ENCODE measurements at places on chromosomes 16 and 17.

- no peak for DNase-seq
These were observed 49.9 kb downstream of the TMEM235 start for GRCh38 chr17:78281249-78281845.

DNA sequence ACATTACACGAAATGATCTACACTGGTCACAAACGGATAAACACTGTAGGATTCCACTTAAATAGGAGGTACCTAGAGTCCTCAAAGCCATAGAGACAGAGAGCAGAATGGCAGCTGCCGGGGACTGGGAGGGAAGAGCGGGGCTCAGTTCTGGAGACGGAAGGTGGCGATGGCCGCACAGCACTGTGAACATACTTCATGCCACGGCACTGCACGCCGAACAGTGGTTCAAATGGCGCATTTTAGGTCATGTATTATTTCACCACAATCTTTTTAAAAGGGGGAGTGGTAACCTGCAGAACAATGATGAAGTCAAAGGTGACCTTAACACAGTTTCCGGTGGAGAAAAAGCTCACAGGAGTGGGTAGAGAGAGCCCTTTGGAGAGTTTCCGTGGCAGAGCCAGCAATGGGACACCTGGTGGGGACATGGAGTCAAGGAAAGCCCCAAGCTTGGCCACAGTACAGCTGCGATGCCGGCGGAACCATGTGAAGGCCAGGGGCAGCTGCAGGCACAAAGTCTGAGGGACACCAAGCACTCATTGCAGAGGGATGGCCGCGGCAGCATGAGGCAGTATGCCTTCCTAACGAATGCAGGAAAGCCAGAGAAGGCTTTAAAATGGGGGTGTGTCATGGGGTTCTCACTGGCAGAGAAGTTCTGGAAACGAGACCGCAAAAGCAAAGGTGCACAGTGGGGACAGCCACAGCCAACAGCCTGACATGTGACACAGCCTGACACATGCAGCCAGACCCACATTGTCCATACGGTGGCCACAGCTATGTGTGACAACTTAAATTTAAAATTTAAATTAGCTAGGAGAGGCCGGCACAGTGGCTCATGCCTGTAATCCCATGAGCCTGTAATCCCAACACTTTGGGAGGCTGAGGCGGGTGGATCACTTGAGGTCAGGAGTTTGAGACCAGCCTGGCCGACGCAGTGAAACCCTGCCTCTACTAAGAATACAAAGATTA, 7.3 kb downstream of the FLCN start:
- no peak for DNase-seq

GRCh38 chr17:2780256-2780655, 16.0 kb upstream of the RAP1GAP2 start:
- DNase-seq = no peak

DNA sequence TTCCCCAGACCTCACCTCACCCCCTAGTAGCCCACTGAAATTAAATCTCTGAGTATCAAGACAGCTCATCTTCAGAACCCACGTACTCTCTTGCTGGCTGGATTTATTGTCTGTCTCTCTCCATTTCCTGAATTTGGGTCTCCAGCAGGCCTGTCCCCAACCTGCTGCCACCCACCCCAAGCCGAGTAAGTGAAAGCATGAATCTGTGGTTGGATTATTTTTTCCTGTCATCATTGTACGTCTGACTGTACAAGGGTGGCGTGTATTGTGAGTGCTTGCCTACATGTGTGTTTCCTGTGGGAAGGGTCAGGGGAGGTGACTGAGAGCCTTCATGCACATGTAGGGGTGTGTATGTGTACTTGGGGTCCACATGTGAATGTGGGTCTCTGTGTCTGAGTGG, 5.4 kb downstream of the TNP2 start:
- DNase-seq = no peak

- no peak for DNase-seq
These were observed 11.9 kb upstream of the PITPNM3 start for GRCh38 chr17:6568184-6568758.

GRCh38 chr16:58515871-58516767, 802 bp downstream of the SETD6 start:
- DNase-seq = no peak

DNA sequence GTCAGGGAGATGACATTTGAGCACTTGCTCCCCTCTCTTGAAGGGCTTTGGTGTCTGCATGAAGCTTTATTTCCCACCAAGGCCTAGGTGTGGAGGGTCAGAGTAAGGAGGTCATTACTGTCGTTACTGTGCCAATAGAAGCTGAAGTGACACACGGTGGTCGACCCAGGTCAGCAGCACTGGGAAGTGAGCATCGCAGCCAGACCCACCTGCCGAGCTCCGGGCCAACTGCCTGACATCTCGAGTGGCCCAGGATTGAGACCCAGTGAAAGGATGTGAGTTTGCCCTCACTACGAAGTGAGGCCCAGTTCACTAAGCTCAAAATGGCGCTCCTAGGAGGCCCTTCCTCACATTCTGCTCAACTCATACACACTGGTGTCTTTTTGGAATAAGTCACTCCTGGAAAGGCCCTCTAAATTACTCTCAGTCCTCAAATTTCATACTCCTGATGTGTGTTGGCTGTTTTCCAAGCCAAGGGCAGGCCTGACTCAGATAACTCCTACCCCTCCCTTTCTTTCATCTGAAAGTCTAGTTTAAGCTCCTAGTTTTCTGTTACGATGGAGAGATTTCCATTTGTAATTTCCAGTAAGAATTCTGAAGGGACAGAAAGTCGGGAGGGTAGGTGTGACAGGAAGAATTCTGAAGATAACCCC, 200.4 kb downstream of the LGALS9B start:
- no peak for DNase-seq

- no peak for DNase-seq
These were observed 411.7 kb upstream of the ZFHX3 start for GRCh38 chr16:73459586-73459985.

DNA sequence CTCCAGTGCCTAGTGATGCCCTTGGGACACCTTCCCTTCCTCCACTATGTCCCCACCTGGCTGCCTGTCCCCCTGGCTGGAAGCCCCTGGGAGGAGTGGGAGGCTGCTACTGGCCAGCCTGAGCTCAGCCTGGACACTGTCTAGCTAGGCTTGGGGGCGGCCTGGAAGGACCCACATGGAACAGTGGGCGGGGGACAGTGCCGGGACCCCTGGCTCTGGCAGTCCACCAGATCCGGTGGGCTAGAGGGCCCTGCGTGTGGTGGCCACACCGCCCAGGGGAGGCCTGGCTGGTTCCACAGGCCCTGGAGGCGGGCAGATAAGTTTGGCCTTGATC, 388.0 kb upstream of the TNRC6C start:
- no peak for DNase-seq

- no peak for DNase-seq
These were observed 60.4 kb downstream of the PGS1 start for GRCh38 chr17:78438694-78439325.

DNA sequence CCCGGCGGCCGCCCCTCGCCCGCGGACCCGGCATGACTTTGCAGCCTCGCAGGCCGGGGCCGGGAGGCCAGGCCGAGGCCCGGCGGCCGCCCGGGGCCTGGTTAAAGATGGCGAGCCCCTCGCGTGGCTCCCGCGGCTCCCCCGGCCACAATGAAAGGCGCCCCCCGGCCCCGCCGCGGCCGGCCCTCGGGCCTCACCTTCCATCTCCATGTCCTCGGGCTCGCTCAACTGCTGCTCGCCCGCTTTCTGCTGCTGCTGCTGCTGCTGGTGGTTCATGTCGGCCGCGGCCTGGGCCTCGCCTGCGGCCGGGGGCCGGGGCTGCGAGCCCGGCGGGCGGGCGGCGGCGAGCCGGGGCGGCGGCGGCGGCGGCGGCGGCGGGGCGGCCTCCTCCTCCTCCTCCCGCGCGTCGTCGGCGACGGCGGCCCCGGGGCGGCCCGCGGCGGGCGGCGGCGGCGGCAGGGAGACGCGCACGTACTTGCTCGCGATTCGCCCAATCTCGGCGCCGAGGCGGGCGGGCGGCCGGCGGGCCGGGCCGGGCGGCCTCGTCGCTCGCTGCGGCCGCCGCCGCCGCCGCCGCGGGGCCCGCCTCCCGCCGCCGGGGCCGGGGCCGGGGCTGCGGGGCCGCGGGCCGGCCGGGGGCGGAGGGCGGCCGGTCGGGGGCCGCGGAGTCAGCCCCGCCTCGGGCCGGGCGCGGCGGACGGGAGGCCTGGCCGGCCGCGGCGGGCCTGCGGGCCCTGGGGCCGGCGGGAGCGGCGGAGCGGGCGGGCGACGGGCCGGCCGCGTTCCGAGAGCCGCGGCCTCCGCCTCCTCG, 491 bp downstream of the USP7 start:
- DNase-seq = no peak

GRCh38 chr16:61842666-61843065, 193.6 kb downstream of the CDH8 start:
- DNase-seq = no peak

DNA sequence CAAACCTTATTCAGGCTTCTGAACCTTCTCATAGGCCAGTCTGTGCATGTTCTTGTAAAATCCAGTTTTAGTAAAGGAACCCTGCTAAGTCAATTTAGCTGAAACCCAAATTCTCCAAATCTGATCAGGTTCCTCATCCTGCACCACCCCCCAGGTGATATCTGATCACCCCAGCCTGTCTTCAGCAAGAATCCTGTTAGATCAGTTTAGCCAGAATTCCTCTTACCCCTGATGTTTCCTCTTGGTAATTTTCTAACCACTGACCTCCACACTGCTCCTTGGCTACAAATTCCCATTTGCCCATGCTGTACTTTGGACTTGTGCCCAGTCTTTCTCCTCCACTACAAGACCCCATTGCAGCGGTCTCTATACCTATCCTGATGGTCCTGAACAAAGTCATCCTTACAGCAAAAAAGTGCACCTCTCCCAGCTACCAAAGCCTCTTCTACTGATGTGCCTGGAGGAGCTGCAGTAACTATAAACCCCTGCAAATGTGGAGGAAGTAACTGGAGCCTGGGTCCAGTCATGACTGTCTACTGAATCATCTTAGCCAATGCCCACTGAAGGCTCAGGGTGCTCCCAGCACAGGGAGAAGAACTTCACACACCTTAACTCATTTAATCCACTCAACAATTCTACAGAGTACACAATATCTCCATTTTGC, 23.8 kb downstream of the TEX14 start:
- DNase-seq = no peak

GRCh38 chr16:65062736-65063583, 58.9 kb downstream of the CDH11 start:
- DNase-seq = no peak

DNA sequence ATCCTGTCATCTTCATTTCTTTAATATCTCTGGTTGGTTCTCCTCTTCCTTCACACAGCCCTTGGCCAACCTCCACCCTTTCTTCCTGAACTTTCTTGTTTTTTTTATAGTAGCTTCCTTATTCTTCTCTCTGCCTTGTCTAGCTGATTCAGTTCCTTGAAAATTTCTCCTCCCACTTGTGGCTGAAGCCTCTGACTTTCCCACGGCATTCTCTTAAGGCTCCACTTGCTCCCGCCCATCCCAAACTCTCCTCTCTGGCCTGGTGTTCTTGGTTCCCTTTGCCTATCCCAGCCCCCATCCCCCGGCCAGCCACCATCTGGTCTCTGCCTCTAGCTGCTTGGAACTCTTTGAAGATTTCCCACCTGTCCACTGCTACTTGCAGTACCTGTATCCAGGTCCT, 29.1 kb downstream of the NLRP1 start:
- DNase-seq = no peak

- no peak for DNase-seq
These were observed 5.8 kb upstream of the HOXB9 start for GRCh38 chr17:48631693-48632578.
